A673 (cell line): ENCODE measurements at places on chromosomes 7 and 10. TPM values are rescaled to one million over a fixed set of nuclear protein-coding genes. Genes with fewer than 3 reads are reported as not detected.

DNA sequence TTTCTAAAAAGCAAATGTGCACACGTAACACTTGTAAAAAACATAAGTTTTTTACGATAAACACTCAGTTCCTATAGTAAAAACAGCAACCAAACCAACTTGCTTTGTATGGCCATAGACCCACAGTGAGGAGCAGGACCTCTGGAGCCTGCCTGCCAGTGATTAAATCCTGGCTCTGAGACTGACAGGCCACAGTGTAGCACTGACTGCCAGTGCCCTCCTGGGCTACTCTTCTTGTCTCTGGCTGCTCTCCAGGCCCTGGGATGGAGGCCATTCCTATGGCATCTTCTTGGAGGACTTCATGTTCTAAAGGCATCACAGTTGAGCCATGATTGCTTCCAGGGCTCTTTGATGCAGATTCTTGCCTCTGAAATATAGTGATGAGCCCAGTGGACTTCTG, 22.7 kb upstream of the TMEM254 start:
- no peaks in the 10 kb centered on the region for H3K36me3 ChIP-seq
- H3K27me3 ChIP-seq = no peaks in the 10 kb centered on the region
- no peaks in the 10 kb centered on the region for H3K4me1 ChIP-seq

- H3K27me3 ChIP-seq = no peaks in the 10 kb centered on the region
- no peak overlapping the region for H3K4me3 ChIP-seq
- H3K36me3 ChIP-seq = no peaks in the 10 kb centered on the region
These were observed 41.5 kb upstream of the SLC39A12 start for GRCh38 chr10:17910125-17910789.

GJD4 gene
- total RNA-seq = not detected in 2 replicates

GRCh38 chr7:156918635-156919034, 25.7 kb upstream of the LMBR1 start:
- H3K4me3 ChIP-seq = no peak overlapping the region
- no peak overlapping the region for H3K27ac ChIP-seq
- H3K36me3 ChIP-seq = no peaks in the 10 kb centered on the region
- DNase-seq = no peak
- H3K27me3 ChIP-seq = peaks cover 9% of the 10 kb centered on the region

MUC12 gene
- total RNA-seq = 0.67 and 0.94 TPM in 2 replicates

DNA sequence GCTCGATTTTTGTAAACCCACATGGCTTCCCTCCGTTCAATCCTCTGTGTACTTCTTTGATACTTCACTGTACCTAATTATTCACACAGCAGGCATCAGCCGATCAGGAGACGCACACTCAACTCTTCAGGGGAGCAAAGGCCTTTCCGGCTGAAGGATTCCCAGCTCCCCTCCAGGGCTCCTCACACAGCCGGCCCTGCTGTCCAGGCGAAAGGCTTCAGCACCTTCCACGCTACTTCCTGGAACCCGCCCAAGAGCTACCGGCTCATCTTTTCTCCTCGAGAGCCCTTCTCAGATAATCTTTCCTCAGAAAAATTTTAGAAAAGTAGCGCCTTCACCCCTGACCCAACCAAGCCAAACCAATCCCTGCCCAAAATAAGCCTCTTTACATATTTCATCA, 270.4 kb downstream of the ZMYND11 start:
- peaks cover 6% of the 10 kb centered on the region for H3K36me3 ChIP-seq
- no peaks in the 10 kb centered on the region for H3K4me1 ChIP-seq
- no peak for DNase-seq
- H3K27ac ChIP-seq = no peak overlapping the region

DNA sequence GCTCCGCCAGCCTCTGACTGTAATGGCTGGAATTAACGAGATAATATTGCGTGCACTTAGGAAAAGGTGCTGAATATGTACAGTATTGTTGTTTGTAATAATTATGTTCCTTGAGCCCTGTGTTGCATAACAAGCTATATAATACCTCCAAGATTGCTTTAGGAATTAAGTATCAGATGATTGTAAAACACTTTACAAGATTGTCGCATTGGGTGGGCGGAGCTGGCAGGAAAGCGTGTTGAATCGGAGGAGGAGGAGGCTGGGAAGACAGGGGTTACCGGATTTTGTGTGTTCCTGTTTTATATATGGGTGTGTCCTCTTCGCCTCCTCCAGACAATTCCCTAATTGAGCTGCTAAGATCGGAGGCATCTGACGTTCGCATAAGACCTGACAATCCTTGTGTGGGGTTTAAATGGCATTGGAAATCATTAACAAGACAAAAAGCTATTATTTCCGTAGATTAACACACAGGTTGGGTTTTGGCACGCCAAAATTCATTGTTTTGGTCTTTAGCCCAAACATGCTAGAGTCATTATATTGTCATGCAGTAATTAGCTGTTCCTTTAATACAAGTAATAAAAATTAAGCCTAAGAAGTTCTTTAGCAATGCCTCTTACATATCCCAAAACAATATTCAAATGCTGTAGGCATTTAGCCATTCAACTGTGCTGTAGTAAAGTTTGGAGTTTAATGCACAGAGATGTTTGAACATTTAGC, 192.9 kb upstream of the SH2B2 start:
- H3K4me1 ChIP-seq = peaks cover 10% of the 10 kb centered on the region
- no peaks in the 10 kb centered on the region for H3K27me3 ChIP-seq
- peak; percentile 30 for DNase-seq
- H3K36me3 ChIP-seq = peaks cover 3% of the 10 kb centered on the region
- peak overlapping the region; percentile 20 for H3K4me3 ChIP-seq

GRCh38 chr10:104246976-104247375, 7.7 kb upstream of the GSTO1 start:
- no peak overlapping the region for H3K4me3 ChIP-seq
- H3K4me1 ChIP-seq = no peaks in the 10 kb centered on the region
- no peaks in the 10 kb centered on the region for H3K36me3 ChIP-seq
- peaks cover 6% of the 10 kb centered on the region for H3K27me3 ChIP-seq

GRCh38 chr7:120942861-120943260, 7.7 kb upstream of the ING3 start:
- DNase-seq = no peak
- H3K4me3 ChIP-seq = no peak overlapping the region
- no peak overlapping the region for H3K27ac ChIP-seq
- H3K4me1 ChIP-seq = no peaks in the 10 kb centered on the region
- H3K27me3 ChIP-seq = no peaks in the 10 kb centered on the region
- H3K36me3 ChIP-seq = no peaks in the 10 kb centered on the region

- H3K27ac ChIP-seq = no peak overlapping the region
- no peaks in the 10 kb centered on the region for H3K27me3 ChIP-seq
- H3K4me3 ChIP-seq = no peak overlapping the region
- no peaks in the 10 kb centered on the region for H3K36me3 ChIP-seq
- DNase-seq = peak; percentile 30
These were observed 620.4 kb downstream of the GALNT17 start for GRCh38 chr7:71752171-71752935.

- H3K27ac ChIP-seq = no peak overlapping the region
- DNase-seq = no peak
- H3K36me3 ChIP-seq = no peaks in the 10 kb centered on the region
- no peak overlapping the region for H3K4me3 ChIP-seq
- no peaks in the 10 kb centered on the region for H3K4me1 ChIP-seq
These were observed 302.2 kb downstream of the RPS24 start for GRCh38 chr10:78335691-78336401.

- H3K4me1 ChIP-seq = no peaks in the 10 kb centered on the region
- peaks cover 11% of the 10 kb centered on the region for H3K36me3 ChIP-seq
- DNase-seq = peak; percentile 23
- H3K27ac ChIP-seq = no peak overlapping the region
These were observed 16.8 kb downstream of the TRIM8 start for GRCh38 chr10:102660888-102661657.
